ENCODE measurements at places on chromosomes 7 and 10.

GRCh38 chr7:133412942-133413341 is 160.1 kb downstream of the EXOC4 start:
- no peak for DNase-seq

DNA sequence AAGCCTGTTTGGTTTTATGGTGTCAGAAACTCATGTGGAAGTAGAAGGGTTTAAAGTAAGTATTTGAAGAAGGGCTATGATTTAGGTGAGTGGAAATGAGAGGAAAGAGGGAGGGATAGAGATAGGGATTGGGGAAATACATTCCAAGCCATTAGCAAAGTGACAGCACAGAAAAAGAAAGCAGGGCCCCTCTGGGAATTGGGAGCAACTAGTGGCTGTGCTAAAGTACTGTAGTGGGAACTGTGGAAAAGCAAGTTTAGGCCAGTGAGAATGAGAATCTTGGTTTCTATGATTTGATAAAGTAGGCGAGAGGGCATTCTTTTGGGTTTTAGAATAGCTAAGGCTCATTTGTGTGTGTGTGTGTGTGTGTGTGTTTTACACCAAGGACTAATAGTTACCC is 5.0 kb downstream of the PRKG1 start:
- no peak for DNase-seq

DNA sequence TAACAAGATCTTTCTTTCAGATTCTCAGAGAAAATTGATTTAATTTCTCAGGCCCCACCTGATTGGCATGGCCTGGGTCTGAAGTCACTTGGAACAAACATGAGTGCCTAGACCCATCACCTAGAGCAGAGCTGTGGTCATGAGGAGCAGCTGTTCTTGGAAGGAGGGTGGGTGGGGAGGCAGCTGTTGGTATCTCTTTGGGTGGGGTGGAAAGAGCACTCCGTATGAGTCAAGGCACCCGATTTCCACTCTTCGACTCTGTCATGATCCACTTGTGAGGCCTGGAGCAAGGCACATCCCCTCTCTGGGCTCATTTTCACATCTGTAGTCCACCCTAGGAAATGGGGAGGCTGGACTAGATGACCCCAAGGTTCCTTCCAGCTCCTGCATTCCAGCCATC is 156.7 kb downstream of the C10orf105 start:
- DNase-seq, result no peak

- no peak for DNase-seq
Observed at GRCh38 chr10:70726909-70727495, 54.7 kb downstream of the ADAMTS14 start.

GRCh38 chr10:97066877-97067555 is 118.7 kb downstream of the SLIT1 start:
- DNase-seq, result no peak

DNA sequence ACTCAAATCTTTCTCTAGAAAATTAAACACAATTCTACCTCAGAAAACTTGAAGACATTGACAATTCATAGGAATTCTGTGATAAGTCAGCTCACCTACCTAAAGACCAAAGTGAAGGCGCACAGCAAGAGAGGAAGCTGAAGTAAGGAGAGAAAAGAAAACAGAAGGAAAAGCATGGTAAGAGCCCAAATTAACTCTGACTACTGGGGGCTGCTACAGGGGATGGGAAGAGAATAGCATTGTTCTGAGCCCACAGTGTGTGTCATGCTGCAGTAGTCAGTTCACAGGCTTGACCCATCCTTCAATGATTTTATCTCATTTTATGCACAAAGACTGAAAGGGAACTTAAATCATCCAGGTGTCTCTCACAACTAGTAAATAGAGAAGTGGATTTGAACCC is 111.3 kb downstream of the PTEN start:
- DNase-seq, result no peak

GRCh38 chr10:88944813-88945212 is 7.8 kb downstream of the ACTA2 start:
- no peak for DNase-seq

GRCh38 chr7:2004841-2005725 is 227.7 kb downstream of the MAD1L1 start:
- no peak for DNase-seq

DNA sequence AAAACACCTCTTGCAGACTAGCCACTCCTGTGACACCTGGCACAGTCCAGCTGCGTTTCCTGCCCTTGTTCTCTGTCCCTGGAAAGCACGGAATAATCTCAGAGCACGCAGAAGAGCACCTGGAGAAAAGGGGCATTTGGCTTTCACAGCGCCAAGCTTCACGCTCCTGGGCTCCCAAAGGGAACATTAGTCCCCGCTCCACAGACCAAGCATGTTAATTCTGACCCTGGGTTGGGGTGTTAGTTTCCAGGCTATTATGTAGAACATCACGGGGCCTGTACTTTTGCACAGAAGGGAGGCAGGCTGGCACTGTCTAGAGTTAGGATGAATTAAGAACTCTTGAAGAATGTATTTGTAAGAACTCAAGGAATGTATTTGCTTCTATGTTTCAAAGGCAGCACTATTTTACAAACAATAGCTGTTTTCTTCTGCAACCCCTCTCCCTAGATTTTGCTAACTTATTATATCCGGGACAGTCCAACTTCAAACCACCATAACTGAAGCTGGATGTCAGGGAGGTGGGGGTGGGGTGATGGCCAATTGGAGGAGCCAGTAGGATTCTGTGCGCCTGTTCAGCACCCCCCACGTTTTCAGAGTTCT is 62.2 kb upstream of the TRIM8 start:
- DNase-seq, result no peak

- no peak for DNase-seq
Observed at GRCh38 chr10:51786684-51787035, 87.3 kb upstream of the CSTF2T start.

DNA sequence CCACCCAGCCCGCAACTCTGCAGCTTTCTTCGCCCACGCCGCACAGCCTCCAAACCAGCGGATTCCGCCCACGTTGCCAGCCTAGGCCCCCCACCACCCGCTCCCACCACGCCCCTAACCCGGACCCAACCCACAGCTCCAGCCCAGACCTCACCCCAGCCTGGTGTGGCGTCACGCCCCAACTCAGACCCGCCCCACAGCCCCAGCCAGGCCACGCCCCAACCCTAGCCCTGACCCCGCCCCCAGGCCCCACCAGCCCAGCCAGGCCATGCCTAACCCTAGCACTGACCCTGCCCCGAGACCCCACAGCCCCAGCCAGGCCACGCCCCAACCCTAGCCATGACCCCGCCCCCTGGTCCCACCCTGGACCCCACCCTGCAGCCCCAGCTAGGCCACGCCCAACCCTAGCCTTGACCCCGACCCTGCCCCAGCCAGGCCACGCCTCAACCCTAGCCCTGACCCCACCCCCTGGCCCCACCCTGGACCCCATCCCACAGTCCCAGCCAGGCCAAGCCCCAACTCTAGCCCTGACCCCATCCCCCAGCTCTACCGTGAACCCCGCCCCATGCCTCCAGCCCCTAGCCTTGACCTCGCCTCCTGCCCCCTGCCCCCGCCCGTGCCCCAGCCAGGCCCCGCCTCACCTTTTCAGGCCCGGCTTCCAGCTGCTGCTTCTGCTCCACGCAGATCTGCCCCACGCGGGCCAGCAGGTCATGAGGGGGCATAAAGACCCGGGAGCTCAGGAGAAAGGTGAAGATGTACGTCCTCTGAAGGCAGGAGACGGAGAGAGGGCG is 64.0 kb downstream of the RASGEF1A start:
- DNase-seq, result no peak

DNA sequence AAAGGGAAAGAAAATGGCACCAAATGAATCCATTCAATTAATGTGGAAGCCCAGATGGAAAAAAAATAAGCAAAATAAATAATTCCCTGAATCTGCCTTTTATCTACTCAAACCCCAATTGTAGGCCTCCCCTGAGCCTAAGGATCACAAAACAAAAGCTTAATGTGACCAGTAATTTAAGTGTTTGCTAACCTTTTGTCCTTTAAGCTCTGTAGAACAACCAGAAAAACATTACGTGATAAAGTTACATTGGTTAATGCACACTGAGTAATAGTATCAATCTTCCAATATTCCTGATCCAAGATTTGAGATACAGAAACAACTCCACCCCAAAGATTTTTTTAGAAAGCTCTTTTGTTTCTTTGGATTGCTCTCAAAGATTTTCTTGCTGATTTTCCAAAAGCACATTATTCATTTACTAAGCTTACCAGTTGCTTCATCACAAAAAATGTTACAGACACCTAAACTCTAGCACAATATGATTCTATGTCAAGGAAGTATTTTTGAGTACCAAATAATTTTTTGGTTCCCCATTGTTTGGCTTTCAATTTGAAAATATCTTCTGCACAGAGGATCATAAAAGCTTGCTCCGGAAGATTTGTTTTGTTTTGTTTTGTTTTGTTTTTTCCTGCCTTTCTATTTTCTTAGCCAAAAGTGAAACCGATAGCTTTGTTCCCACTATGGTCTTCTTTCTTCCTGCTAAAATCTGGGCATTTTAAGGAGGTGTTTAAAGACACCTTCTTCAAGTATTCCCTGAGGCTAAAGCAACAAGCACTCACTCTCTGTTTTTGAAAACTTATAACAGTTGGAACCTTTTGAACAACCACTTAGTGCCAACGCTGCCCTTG is 54.2 kb downstream of the TRIL start:
- no peak for DNase-seq

DNA sequence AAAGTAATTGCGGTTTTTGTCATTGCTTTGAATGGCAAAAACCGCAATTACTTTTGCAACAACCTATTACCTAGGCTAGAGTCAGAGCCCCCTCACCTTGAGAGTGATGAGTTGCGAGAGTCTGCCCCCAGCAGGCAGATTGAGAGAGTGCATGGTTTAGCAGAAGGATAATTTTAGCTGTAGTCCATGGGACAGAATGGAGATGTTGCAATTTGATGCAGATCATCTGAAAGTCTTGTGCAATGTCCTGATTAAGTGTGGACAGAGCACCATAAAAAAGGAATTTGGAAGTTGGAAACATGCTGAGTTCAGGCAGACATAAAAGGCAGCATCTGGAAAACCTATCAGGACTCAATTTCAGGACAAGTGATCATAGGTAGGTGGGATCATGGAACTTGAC is 48.7 kb downstream of the GPR141 start:
- DNase-seq, result no peak

DNA sequence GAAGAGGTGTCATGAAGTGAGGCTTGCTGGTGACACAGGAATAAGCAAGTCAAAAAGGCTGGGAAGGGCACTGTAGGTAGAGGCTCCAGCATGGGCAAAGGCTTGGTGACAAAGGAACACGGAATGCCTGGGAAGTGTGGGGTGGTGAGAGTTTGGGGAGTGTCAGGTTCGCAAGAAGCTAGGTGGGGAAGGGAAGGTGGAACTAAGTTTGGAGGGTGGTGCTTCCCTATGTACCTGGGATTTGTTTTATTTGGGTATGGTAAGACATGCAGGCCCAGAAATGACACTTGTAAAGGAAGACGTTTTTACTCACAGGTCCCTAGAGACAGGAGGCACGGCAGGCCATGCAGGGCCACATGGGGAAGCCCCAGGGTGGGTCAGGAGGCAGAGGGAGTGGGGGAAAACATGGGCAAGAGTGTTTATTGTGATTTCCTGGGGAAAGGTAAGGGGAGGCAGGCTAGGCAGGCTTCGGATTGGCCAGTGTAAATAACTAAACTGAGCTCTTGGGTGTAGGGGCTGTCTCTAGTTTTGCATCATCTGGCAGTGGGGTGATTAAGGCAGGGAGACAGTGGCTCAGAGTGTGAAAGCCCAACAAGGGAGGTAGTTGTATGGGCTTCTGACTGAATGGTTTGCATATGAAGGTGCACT is 52.1 kb downstream of the SH2D4B start:
- no peak for DNase-seq

DNA sequence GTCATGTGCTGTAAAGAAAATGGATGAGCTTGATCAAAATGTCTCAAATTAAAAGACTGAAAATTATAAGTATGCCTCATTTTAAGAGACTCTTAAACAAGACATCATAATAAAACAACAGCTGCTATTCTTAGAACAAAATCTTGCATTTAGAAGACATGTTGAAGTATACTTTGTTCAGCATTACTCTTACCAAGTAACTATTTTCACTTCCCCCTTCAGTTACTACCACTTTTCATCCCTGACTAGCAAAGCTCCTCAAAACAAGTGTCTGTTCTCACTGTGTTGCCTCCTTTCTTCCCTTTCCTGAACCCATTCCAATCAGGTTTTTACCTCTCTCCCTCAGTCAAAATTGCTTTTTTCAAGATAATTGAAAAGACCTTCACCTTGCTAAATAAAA is 31.6 kb downstream of the ELAPOR2 start:
- no peak for DNase-seq

- DNase-seq, result no peak
Observed at GRCh38 chr10:104288355-104288754, 19.4 kb downstream of the GSTO2 start.

All from Caki2 (cell line).